Tibial artery (tissue), 4 donors: ENCODE measurements at places on chromosomes 3 and 15.

GRCh38 chr3:39343076-39343717, 13.7 kb downstream of the CCR8 start:
- DNase-seq: no peak
- no peak overlapping the region for H3K27ac ChIP-seq
- H3K4me1 ChIP-seq: no peaks in the 10 kb centered on the region
- H3K36me3 ChIP-seq: no peaks in the 10 kb centered on the region

DNA sequence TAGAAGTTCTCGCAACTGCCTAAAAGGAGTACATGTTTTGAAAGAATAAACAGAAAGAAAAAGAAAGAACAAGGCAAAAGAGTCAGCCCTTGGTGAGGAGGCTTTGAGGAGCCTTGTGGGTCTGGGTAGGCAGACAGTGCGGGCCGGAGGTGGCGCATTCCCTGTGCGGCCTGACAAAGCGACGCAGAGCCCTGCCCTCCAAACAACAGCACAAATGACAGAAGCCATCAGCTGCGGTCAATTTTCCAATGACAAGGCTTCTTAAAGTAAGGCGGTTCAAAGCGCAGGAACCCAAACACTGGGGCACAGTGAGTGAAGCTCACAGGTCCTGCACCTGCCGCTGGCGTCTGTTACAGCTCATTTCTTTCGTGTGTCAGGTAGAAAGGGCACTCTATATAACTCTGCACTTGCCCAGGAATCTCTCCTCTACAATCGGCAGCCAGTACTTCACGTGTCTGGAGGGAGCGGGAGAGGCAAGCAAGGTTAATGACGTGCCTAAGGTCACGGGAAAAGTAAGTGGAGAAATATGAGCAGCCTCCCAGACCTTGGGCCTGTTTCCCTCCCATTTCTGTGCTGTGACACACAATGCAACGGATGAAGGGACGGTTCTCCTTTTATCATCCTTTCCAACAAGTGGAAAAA, 178.1 kb downstream of the OPA1 start:
- H3K36me3 ChIP-seq: no peaks in the 10 kb centered on the region
- H3K4me3 ChIP-seq: no peak overlapping the region
- H3K4me1 ChIP-seq: no peaks in the 10 kb centered on the region
- DNase-seq: no peak
- H3K27ac ChIP-seq: no peak overlapping the region
- no peaks in the 10 kb centered on the region for H3K27me3 ChIP-seq

- peaks cover 77% of the 10 kb centered on the region for H3K27me3 ChIP-seq
- no peak overlapping the region for H3K4me3 ChIP-seq
- no peaks in the 10 kb centered on the region for H3K4me1 ChIP-seq
- H3K27ac ChIP-seq: no peak overlapping the region
- peak; percentile 11 for DNase-seq
- no peaks in the 10 kb centered on the region for H3K36me3 ChIP-seq
These were observed 24.5 kb upstream of the GOLGA6C start for GRCh38 chr15:75233504-75234190.

DNA sequence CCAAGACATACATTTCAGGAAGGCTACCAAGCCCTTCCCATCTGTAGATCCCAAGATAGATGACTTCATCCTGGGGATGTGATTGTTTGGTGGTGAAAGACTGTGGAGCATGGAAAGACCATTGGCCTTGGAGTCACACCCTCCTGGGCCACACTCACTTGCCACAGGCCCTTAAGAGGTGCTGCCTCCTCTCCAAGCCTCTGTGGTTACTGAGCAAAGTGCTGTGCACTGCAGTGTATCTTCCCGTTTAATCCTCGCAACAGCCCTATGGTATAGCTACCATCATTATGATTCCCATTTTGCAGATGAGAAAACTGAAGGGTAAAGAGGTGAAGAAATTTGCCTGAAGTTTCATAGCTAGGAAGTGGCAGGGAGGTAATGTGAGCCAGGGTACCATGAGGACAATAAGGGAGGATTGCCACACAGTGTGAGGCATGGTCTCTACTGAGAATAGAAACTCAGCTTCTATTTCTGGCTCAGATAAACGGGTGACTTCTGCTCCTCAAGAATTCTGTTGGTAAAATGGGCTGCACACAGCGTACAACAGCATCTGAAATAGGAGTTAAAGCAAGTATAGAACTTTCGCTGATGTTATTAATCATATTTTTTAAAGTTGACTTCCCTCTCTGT, 23.9 kb upstream of the RHO start:
- no peak for DNase-seq
- peaks cover 44% of the 10 kb centered on the region for H3K36me3 ChIP-seq
- H3K4me3 ChIP-seq: no peak overlapping the region
- peaks cover 6% of the 10 kb centered on the region for H3K4me1 ChIP-seq
- H3K27me3 ChIP-seq: no peaks in the 10 kb centered on the region

GRCh38 chr3:52014613-52015012, 18.9 kb upstream of the RPL29 start:
- H3K4me1 ChIP-seq: peaks cover 47% of the 10 kb centered on the region
- H3K36me3 ChIP-seq: no peaks in the 10 kb centered on the region
- H3K4me3 ChIP-seq: no peak overlapping the region
- no peaks in the 10 kb centered on the region for H3K27me3 ChIP-seq
- H3K27ac ChIP-seq: peak overlapping the region; percentile 1

DNA sequence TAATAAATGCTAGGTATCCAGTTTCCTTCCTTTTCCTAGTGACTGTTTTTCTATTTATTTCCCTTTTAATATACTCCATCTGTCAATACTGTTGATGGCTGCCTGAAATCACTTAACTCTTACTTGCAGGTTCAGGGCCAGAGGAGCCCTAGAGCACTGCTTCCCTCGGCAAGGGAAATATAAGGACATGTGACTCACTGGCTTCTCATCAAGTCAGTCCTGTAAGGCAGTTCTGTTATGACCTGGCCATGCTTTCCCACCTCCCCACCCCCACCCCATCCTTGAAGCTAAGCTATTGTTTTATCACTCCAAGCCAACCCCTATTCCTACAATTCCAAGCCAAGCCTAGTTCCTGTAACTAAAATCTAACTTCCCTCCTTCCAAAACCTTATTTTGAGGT, 800.7 kb downstream of the ROBO1 start:
- H3K27me3 ChIP-seq: no peaks in the 10 kb centered on the region
- no peaks in the 10 kb centered on the region for H3K36me3 ChIP-seq
- H3K27ac ChIP-seq: no peak overlapping the region
- no peak for DNase-seq
- no peaks in the 10 kb centered on the region for H3K4me1 ChIP-seq
- no peak overlapping the region for H3K4me3 ChIP-seq

- H3K27me3 ChIP-seq: no peaks in the 10 kb centered on the region
- peaks cover 38% of the 10 kb centered on the region for H3K36me3 ChIP-seq
- H3K4me3 ChIP-seq: no peak overlapping the region
- H3K4me1 ChIP-seq: no peaks in the 10 kb centered on the region
- no peak for DNase-seq
These were observed 73.2 kb upstream of the UBP1 start for GRCh38 chr3:33513262-33513863.

DNA sequence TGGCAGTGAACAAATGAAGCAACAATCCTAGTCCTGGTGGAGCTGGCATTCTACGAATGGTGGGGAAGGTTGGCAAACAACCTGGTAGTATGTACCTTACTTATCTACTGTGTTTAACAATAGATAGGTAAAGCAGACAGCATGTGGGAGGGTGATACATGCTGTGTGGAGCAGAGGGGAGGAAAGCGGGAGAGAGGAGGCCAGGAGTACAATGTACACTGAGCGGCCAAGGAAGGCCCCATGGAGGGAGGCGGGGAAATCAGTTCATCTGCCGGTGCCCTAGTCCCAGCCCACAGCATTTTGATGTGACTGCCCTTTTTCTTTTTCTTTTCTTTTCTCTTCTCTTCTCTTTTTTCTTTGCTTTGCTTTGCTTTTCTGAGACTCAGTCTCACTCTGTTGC, 5.3 kb upstream of the RHCG start:
- H3K27me3 ChIP-seq: no peaks in the 10 kb centered on the region
- H3K4me3 ChIP-seq: no peak overlapping the region
- H3K27ac ChIP-seq: no peak overlapping the region
- H3K4me1 ChIP-seq: peaks cover under 1% of the 10 kb centered on the region
- no peaks in the 10 kb centered on the region for H3K36me3 ChIP-seq
- DNase-seq: no peak

GRCh38 chr3:23667536-23668429, 138.0 kb upstream of the UBE2E1 start:
- H3K27me3 ChIP-seq: no peaks in the 10 kb centered on the region
- no peak overlapping the region for H3K4me3 ChIP-seq
- H3K27ac ChIP-seq: no peak overlapping the region

DNA sequence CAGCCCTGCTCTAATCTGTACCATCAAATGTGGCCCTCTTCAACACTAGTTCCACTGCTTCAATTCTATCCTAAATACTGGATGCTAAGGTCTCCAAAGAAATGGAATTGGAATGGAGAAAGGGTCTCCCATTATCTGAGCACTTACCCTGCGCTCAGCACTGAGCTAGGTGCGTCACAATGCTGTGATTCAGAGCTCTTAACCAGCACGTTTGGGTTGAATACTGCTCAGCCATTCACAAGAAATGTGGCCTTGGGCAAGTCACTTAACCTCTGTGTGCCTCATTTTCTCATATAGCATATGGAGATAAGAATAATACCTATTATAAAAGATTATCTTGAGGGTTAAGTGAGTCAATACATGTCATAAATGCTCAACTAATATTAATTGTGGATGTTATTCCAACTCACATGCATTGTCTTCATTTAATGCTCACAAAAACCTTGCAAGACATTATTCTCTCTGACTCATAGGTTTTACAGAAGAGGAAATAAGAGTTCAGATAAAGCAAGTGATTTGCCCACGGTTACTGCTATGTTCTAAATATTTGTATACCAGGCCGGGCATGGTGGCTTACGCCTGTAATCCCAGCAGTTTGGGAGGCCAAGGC, 27.4 kb upstream of the SRGAP3 start:
- H3K27me3 ChIP-seq: no peaks in the 10 kb centered on the region
- DNase-seq: no peak
- H3K4me3 ChIP-seq: no peak overlapping the region
- no peak overlapping the region for H3K27ac ChIP-seq

DNA sequence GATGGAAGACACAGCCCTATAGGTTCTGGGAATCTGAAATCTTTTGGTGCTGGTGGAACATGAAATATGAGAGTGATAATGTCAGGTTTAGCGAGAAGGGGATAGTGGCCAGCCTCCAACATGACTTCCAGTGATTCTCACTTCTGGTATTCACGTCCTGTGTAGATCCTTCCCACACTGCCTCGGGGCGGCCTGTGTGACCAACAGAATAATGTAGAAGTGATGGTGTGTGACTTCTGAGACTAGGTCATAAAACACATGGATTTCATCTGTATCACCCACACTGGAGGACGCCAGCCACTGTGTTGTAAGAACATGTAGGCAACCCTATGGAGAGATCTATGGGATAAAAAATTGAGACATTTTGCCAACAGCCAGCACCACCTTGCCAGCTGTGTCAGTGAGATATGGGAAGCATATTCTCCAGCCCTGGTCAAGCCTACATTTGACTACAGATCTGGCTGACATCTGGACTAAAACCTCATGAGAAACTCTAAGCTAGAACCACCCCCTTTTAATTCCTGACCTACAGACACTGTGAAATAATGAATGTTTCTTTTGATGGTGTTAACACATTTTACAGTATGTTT, 25.5 kb upstream of the NUDT16 start:
- no peak for DNase-seq
- H3K4me3 ChIP-seq: no peak overlapping the region
- no peaks in the 10 kb centered on the region for H3K36me3 ChIP-seq
- H3K27me3 ChIP-seq: no peaks in the 10 kb centered on the region

- no peak overlapping the region for H3K4me3 ChIP-seq
- no peak for DNase-seq
- no peaks in the 10 kb centered on the region for H3K27me3 ChIP-seq
These were observed 203.4 kb downstream of the SLCO3A1 start for GRCh38 chr15:92056875-92057274.

- H3K4me1 ChIP-seq: no peaks in the 10 kb centered on the region
- DNase-seq: no peak
- no peak overlapping the region for H3K27ac ChIP-seq
- no peaks in the 10 kb centered on the region for H3K36me3 ChIP-seq
- peaks cover 17% of the 10 kb centered on the region for H3K27me3 ChIP-seq
These were observed 54.9 kb upstream of the ATP2B2 start for GRCh38 chr3:10560060-10560861.

DNA sequence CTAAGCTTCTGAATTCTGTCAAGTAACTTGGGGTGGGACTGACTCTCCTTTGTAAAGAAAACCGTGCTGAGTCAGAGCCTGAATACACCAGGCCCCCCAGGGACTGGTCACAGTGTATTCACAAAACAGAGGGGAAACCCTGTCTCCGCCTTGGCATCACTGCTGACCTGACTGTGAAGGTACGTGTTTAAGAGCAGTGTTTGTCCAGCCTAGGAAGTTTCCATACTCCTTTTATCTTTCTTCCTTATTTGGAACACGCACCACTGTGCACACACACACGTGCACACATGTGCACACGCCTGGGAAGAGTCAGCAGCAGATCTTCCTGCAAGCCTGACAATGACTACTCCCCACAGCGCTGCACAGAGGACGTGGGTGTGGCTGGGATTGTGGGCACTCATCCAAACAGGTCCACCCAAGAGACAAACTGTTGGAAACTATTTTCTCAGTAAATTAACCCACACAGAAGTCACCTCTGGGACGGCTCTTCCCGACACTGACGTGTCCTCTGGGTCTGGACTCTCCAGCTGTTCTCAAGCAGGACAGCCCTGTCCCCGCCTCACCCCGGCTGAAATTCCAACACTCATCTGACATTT, 87.7 kb downstream of the ATP10A start:
- H3K4me1 ChIP-seq: peaks cover 44% of the 10 kb centered on the region
- H3K27me3 ChIP-seq: no peaks in the 10 kb centered on the region
- DNase-seq: no peak

GRCh38 chr3:186570941-186571643, 572 bp downstream of the DNAJB11 start:
- no peak for DNase-seq
- H3K27me3 ChIP-seq: no peaks in the 10 kb centered on the region
- H3K4me1 ChIP-seq: no peaks in the 10 kb centered on the region
- peak overlapping the region; percentile 89 for H3K27ac ChIP-seq
- H3K36me3 ChIP-seq: peaks cover 15% of the 10 kb centered on the region

GRCh38 chr3:157297328-157297915, 137.5 kb upstream of the CCNL1 start:
- no peaks in the 10 kb centered on the region for H3K4me1 ChIP-seq
- DNase-seq: no peak
- H3K27ac ChIP-seq: no peak overlapping the region
- no peaks in the 10 kb centered on the region for H3K27me3 ChIP-seq
- no peaks in the 10 kb centered on the region for H3K36me3 ChIP-seq

DNA sequence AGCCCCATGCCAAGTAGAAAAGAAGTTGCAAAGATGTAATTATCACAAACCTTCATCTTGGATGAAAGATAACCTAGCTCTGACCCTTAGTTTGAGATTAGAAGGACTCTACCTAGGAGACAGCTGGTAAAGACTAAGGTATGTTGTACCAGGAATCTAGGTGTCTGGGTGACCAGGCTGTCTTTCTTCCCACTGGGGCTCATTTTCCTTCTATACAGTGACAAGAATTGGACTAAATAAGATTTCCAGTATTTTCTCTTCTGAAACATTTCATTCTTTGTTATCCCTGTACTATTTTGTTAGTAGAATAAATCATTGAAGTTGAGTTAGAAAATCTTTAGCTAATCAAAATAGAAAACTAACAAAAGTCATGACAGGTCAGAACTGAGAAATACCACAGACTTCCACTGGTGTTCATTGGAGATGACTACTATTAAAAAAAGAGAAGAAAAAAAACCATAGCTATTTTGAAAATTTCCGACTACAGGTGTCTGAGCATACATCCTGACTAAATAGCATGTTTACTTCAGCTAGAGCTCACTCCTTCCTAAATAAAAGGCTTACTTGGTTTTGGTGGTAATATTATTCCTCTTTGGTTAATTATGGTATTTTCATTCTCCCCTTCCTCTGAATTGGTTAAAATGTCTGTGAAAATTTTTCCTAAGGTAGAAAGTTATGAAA, 10.1 kb downstream of the TGFBR2 start:
- H3K27ac ChIP-seq: peak overlapping the region; percentile 5
- no peak for DNase-seq
- no peak overlapping the region for H3K4me3 ChIP-seq
- H3K36me3 ChIP-seq: no peaks in the 10 kb centered on the region
